ENCODE measurements at places on chromosomes 12 and 14. TPM values are rescaled to one million over a fixed set of nuclear protein-coding genes. Genes with fewer than 3 reads are reported as not detected.
A peak's percentile ranks its signal among the peaks of the same experiment; 100 is the strongest.

The TESPA1 gene
- total RNA-seq, result not detected

GRCh38 chr14:69291891-69292561 lies 32.1 kb downstream of the GALNT16 start:
- peaks cover 5% of the 10 kb centered on the region for H3K4me1 ChIP-seq
- H3K27ac ChIP-seq, result no peak overlapping the region
- no peaks in the 10 kb centered on the region for H3K36me3 ChIP-seq

GRCh38 chr14:60349663-60350365 lies 100.8 kb downstream of the PPM1A start:
- no peaks in the 10 kb centered on the region for H3K27me3 ChIP-seq
- no peak overlapping the region for H3K4me3 ChIP-seq
- no peaks in the 10 kb centered on the region for H3K36me3 ChIP-seq
- no peak overlapping the region for H3K27ac ChIP-seq
- peak; percentile 70 for DNase-seq

- H3K4me3 ChIP-seq, result no peak overlapping the region
- no peak for DNase-seq
- no peaks in the 10 kb centered on the region for H3K36me3 ChIP-seq
Measured at GRCh38 chr14:39621223-39621622, 189.0 kb upstream of the FBXO33 start.

DNA sequence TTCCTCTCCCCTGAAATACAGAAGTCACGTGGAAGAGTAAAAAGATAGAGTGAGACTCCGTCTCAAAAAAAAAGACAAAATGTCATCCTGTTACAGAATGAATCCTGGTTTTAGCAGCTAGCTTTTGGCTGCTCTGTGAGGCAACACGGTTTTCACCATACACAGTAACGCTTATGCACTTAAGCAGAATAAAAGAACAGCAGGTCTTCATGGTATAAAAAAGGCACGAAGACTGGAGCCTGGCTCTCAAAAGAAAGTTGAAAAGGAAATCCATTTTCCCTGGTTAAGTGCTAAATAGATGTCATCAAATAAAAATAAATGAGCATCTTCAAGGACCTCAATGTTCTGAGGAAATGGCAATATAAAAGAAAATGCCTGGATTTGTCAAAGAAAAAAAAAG lies 444.1 kb downstream of the IPO8 start:
- no peak for DNase-seq
- no peak overlapping the region for H3K27ac ChIP-seq
- no peaks in the 10 kb centered on the region for H3K27me3 ChIP-seq
- H3K4me3 ChIP-seq, result no peak overlapping the region

DNA sequence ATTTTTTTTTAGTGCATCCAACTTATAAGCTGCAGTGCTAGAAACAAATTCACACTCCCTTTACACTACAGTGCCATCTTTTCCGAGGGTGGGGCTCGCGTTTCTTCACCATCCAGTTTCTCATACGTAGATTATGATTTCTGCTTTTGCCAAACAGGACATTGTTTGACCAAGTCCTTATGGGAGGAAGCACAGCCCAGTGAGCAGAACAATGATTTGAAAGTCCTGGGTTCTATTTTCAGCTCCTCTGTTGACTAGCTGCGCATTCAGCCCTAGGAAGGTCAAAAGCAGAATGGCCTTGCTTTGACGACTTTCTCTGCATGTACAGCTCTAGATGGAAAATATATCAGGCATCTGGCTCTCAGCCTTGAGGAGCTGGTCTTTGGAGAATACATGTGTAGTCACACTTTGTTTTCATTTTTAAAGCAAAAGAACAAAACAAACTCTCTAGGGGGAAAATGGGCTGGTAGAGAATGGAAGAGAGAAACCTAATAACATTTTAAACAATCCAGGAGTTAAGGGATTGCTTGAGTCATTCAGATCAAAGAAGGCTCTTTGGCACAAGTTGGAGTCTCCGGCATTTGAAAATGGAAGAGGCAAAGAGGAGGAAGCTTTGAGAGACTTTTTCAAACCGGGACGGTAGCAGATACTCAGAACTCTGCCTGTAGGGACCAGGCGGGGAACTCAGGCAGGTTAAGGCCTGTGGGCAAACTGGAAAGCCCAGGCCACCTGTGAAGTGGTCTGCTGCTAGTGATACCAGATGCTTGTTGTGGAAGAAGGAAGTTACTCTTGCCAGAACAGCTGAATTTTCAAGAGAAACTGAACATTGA lies 257.3 kb upstream of the PLEKHG7 start:
- no peaks in the 10 kb centered on the region for H3K27me3 ChIP-seq
- H3K4me1 ChIP-seq, result no peaks in the 10 kb centered on the region
- no peaks in the 10 kb centered on the region for H3K36me3 ChIP-seq
- H3K27ac ChIP-seq, result no peak overlapping the region
- DNase-seq, result no peak

DNA sequence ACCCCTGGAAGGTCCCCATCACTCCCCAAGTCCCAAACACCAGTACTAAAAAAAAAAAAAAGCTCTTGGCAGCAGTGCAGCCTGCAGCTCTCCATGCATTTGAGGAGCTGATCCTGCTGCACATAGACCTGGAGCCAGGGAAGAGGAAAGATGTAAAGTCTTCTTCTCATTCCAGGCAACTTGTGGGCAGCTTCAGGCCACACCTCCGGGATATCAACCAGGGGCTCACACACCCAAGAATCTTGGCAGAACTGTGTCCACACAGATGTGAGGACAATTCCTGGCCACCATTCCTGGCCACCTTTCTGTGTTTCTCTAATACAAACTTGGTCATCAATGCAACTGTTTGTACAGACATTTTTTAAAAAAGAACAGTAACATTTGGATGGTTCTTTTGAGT lies 72.7 kb downstream of the TMEM132C start:
- DNase-seq, result no peak
- no peaks in the 10 kb centered on the region for H3K36me3 ChIP-seq
- H3K4me1 ChIP-seq, result no peaks in the 10 kb centered on the region
- H3K27me3 ChIP-seq, result no peaks in the 10 kb centered on the region
